ENCODE measurements at places on chromosomes 3 and 15. TPM values are rescaled to one million over a fixed set of nuclear protein-coding genes. Genes with fewer than 3 reads are reported as not detected.

EPHA3 gene
- total RNA-seq = not detected

AMOTL2 gene
- 287 TPM for total RNA-seq

CGNL1 gene
- 0.10 TPM for total RNA-seq

RARB gene
- total RNA-seq = not detected

IGSF11 gene
- total RNA-seq = not detected

CASR gene
- total RNA-seq = not detected

IGSF10 gene
- total RNA-seq = 0.05 TPM

BTLA gene
- not detected for total RNA-seq

SLC9C1 gene
- not detected for total RNA-seq

CAMK2N2 gene
- 4.9 TPM for total RNA-seq

EPHB1 gene
- 2.2 TPM for total RNA-seq

NAALADL2 gene
- total RNA-seq = 13.4 TPM

DNA sequence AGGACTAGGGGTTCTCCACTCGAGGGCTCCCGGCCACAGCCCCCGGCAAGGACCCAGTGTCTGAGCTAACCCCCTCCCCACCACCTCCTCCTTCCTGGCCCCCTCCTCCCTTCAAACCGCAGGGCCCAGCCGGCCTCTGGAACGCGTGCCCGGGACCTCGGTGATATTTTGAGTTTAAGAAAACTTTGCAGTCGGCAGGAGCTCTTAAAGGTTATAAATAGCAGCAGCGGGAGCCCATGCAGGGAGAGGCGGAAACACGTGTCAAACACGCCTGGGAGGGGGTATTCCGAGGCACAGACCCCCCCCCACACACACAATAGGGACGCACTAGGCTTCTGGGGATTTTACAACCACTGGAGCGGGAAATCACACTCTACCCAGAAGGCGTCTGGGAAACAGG, 3.1 kb upstream of the PTH1R start:
- DNase-seq = no peak

DNA sequence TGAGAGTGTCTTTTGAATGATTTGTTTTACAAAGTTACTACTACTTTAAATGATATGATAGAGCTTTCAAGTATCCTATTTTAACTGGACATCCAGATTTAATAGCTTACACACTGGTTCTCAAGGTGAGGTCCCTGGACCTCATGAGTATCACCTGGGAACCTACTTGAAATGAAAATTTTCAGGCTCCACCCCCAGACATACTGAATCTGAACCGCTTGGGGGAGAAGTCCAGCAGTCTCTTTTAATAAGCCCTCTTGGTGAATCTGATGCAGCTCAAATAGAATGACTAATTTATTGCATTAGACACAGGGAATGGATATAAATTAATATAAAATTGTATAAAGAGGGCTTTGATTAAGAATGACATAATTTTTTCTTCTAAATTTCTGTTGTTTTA, 29.4 kb upstream of the SLITRK3 start:
- no peak for DNase-seq

DNA sequence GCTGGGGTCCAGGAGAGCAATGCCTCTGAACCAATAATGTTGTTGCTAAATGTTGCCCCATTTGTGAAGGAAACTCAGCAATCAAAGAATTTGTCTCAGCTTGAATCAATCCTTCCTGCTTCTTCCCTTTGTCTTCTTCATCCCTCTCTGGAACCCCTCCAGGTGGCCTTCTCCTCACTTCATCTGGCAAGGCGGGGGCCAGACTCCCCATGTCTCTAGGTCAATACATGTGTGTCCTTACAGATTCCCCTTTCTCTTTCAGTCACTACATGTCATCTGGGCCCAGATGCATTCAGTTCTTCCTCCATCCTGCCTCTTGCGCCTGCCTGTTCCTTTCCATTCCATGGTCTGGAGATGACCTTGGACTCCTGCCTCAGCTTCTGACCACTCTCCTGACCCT, 8.0 kb upstream of the LTF start:
- no peak for DNase-seq

- DNase-seq = no peak
Observed at GRCh38 chr3:181570472-181570871, 141.3 kb upstream of the SOX2 start.

DNA sequence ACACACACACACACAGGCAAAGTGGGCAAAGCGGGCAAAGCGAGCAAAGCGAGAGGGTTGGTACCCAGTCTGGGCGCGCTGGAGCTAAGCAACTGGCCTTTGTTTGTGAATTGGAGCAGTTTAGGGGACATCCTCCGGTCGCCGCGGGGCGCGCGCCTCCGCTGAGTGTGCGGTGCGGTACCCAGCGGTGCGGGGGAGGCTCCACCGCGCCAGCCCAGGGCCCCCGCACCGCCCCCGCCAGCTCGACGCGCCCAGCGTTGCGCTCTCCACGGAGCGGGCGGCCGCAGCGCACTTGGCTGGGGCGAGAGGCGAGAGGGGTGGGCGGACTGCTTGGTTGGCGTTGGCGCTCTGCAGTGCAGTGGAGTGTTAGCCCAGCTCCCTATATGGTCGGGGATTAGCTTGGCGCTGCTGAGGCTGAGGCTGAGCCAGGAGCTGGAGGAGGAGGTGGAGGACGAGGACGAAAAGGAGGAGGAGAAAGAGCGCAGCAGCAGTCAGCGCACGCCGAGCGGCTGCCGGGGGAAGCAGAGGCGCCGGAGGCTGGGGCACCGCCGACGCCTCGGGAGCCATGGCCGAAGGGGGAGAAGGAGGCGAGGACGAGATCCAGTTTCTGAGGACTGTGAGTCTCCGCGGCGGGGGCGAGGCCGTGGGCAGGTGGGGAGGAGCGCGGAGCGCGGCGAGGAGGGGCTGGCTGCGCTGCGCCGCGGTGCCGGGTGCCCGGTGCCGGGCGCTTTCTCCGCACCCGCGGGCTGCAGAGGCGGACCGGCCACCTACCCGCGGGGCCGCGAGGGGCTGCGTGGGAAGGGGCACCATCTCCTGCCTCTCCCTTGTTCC, at the start of gene RYR3:
RYR3 (plus strand) TSS at position 487 of the 831 bp plus-strand sequence; CDS start at position 566, 79 bp downstream.
- DNase-seq = no peak

DNA sequence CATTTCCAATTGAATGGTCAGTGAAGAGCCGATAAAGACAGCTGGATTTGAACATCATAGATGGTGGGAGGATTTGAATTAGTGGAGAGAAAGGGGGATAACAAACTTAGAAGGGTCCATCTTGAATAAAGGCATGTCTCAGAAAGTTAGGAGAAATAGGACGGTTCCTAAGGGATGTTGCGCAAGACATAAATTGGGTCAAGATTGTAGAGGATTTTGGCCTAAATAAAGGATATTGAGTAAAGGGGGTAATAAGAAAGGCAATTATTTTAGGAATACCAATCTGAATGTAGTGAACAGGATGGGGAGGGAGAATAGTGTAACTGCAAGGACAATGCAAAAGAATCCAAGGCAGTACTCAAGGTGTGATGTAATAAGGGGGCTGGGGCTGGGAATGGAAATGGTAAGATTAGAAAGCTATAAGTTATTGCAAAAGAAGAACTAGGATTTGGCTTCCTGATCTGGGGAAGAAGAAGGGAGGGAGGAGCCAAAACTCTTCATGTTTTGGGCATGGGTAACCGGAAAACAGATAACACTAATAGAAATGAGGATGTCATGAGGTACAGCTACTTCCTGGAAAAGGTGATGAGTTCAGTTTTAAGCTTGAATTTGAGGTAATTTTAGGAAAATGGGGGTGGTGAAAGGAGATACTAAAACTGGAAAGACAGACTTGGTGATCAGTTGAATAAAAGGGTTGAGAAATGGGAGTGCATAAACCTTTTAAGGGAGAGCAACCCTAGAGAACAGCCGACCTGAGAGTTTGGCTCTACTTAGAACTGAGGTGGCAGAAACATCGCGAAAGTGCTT, 17.3 kb upstream of the TRPC1 start:
- DNase-seq = no peak

- DNase-seq = peak; percentile 83
Observed at GRCh38 chr15:39624806-39625205, 43.9 kb downstream of the THBS1 start.

DNA sequence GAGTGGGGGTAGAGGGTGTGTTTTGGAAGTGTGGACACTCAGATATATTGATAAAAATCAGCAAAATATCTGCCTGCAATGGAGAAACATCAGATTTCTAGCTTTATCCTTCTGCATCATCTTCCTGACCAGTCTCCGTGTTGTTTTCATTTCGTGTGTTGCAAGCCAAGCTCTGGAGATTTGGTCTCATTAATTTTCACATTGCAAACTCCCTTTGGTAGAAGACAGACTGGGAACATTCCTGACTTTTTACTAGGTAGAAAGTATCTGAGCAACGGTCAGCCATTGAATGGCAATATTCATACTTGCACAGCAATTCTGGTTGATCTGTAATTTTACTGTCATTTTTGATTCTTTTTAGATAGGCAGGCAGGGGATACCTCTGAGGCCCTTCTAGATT, 30.4 kb downstream of the FSTL1 start:
- DNase-seq = peak; percentile 32

- no peak for DNase-seq
Observed at GRCh38 chr3:181716966-181717365, 5.2 kb downstream of the SOX2 start.

- no peak for DNase-seq
Observed at GRCh38 chr15:79987569-79987955, 16.6 kb upstream of the BCL2A1 start.

DNA sequence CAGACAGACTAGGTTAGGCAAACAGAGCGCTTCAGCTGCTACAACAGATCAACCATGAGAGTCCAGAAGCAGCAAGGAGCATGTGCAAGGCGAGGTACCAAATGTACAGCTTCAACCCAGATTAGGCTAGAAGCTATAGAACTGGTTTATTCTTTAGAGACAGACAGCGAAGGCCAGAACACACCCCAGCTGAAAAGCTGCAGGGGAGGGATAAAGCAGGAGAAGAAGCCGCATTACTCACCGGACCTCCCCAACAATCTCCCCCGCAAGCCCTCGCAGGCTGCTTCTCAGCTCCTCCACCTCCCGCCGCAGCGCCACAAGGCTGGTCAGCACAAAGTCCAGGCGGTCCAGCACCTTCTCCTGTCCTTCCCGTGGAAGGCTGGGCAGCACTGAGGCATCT, 3.3 kb downstream of the RMDN3 start:
- DNase-seq = no peak

GRCh38 chr15:89514596-89515406, 18.4 kb upstream of the RHCG start:
- no peak for DNase-seq

DNA sequence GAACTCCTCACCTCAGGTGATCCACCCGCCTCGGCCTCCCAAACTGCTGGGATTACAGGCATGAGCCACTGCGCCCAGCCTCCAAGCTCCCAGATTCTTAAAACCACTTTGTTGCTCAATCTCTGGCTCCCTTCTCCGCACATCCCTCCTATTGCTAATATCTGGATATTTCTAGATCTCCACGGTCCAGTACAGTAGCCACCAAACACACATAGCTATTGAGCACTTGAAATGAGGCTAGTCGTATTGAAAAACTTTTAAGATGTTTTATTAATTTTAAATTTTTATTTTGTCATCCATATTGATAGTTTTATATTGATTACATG, 44.3 kb downstream of the SLC28A1 start:
- DNase-seq = no peak

DNA sequence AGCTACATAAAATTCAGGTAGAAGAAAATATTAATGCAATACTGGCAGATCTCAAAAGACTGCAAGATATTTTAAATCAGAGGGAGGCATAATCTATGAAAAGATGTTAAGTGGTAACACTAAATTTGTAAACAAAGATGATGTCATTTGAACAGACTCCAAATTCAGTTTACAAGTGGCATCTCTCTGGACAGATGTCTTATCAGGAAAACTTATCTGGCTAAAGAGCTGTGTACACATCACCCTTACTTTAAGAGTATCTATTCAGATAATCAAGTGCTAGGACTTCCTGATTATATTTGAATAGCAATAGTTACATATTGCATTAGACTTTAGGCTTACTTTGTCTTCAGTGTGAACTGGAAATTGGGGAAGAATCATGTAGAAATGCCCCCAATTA, 231.5 kb downstream of the WDR72 start:
- no peak for DNase-seq

DNA sequence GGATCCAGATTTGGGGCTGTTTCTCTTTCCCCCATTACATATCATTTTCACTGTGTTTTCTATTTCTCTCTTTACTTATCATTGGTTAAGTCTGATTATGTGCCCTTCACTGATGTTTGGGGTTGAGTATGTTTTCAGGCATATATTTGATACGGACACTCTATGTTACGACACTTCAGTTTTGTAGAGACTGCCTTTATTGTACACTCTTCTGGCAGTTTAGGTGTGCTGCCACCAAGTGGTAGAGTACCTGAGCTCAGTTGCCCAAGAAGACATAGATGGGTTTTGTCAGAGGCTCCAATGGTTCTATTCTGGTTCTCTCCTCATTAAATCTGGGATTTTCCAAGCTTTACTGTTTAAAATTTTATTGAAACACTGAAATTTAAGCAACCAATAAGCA, 255.0 kb upstream of the ROPN1 start:
- DNase-seq = no peak

GRCh38 chr3:160473221-160473620, 23.6 kb upstream of the TRIM59 start:
- peak; percentile 86 for DNase-seq

DNA sequence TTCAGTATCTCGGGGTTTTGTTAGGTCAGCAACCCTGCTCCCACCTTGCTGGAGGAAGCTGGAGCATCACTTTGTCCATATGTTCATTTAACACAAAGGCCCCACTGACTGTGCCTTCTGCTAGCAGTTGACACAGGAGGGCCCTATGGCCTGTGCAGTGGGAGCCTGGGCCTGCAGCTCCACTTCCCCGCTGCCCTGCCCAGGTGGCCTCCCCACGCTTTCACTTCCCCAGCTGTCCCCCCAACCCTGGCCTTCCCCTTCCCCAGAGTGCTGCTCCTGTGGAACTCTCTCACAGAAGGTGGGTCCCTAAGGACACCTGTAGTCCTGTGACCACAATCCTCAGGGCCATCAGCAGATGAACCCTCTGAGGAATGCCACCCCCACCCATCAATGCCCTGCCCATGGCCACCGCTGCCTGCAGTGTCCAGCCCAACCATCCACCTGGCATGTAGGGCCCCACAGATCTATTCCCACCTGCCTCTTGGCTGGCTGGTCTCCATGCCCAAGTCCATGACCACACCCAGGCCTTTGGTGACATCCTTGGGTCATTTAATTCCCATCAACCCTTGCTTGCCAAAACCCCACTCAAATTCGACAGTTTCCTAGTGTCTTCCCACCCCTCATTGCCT, 13.5 kb downstream of the TBC1D21 start:
- no peak for DNase-seq

GRCh38 chr15:70066004-70066403, 31.7 kb downstream of the TLE3 start:
- DNase-seq = no peak

- DNase-seq = no peak
Observed at GRCh38 chr3:103512595-103512994, 1077.8 kb downstream of the ZPLD1 start.

GRCh38 chr3:159894386-159894785, 94.2 kb upstream of the IL12A start:
- no peak for DNase-seq

All from HFFc6 (cell line).